ENCODE measurements at places on chromosomes 5 and 9.

DNA sequence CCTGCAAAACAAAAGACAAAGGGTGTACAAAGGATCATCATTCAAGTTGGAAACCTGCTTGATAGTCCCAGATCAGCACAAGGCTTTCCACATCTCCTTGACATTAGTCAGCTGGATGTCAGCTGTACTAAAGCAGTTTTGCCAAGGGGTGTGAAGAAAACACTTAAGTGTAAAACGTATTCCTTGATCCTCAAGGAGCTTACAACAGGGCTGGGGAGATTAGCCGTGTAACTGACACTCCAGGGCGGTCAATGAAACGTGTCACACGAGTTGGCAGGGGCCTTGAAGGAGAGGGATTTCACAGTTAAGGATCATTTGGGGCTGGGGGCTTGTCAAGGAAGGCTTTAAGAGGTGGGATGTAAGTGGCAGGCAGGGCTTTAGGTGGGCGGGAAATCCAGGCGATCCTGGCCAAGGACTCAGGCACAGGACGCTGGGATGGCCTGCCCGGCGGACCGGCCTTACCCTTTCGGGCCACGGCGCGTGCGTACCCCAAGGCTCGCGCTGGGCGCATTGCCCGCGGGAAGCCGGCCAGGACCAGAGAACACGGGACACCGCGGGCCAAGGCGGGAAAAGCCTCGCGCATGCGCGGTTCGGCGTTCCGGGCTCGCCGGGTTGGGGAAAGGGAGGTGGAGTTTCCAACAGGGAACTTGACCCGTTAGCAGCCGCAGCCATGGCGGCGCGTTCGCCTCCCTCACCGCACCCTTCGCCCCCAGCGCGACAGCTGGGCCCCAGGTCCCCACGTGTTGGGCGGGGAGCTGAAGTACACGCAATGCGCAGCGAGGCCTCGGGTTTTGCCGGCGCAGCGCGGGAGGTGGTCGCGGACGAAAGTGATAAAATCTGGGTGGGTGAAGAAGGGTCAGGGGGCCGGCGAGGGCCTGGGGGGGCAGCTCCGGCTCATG lies at the start of gene CNTLN:
Gene CNTLN, plus strand, starts transcription at position 645 of the 899 bp plus-strand sequence. Its CDS starts 26 bp downstream, at position 671.
- DNase-seq, result peak; percentile 66

DNA sequence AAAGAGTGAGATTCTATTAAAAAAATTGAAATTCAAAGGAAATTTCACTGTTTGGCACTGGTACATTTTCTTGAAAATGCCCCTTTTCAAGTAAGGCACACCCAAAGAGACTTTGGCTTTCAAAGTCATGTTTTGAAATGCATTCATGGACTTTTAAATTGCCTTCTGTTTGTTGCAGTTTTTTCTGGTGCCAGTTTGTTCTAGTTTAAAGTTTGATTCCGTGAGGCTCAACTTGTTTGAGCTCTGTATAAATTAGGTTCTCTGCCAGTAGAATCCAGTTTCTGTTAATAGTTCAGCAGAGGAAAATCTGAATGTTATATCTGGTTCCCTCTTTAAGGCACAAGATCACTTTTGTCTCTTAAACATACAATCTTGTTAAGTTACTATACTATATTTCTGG lies 16.4 kb downstream of the ATP6V0E1 start:
- no peak for DNase-seq

DNA sequence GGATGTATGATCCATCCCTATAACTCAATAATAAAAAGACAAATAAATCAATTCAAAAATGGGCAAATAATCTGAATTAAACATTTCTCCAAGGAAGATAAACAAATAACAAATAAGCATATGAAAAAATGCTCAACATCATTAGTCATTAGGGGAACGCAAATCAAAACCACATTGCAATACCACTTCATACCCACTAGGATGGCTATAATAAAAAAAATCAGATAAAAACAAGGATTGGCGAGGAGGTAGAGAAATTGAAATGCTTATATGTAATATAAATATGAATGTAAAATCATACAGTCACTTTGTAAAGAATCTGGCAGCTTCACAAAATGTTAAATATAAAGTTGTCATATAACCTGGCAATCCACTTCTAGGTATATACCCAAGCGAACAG lies 52.3 kb upstream of the TBCA start:
- DNase-seq, result no peak

DNA sequence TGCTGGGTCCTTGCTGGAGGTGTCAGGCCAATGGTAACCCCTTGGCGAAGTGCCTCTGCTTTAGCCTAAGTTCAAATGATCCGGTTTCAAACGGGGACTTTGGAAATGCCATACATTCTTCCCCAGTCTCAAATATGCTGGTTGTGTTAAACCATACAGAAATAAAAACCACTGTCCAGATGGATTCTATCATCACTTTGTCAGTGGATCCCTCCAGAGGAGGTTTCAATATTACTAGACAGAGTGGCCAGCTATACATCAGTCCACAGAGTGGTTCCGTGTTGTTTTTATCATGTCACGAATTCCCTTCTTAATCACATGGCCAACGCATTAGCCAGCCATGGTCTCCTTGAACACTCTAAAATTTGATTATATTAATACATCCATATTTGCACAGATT lies 7.3 kb upstream of the RANBP17 start:
- no peak for DNase-seq

- DNase-seq, result no peak
Measured at GRCh38 chr9:113409883-113410206, 630 bp downstream of the POLE3 start.

DNA sequence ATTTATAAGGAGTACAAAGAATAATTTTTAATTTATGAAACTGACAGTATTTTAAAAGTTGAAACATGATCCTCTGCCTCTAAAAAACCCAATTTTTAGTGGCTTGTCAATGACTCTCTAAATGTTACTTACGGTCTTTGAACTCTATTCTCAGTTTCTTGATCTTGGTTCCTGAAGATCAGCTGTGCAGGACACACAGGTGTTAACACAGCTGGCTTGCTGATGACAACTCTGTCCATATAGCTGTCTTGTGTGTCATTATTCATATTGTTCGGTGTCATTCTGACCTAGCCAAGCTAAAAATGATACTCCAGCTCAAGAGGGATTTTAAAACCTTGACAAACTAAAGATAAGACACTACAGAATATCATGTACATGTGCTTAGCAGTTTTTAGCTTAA lies 314.5 kb downstream of the CCDC171 start:
- DNase-seq, result no peak

- no peak for DNase-seq
Measured at GRCh38 chr5:169706758-169707450, 69.8 kb downstream of the DOCK2 start.

GRCh38 chr5:131983244-131983771 lies 28.1 kb downstream of the ACSL6 start:
- DNase-seq, result no peak

GRCh38 chr5:172373680-172374079 lies 80.6 kb downstream of the SH3PXD2B start:
- no peak for DNase-seq

DNA sequence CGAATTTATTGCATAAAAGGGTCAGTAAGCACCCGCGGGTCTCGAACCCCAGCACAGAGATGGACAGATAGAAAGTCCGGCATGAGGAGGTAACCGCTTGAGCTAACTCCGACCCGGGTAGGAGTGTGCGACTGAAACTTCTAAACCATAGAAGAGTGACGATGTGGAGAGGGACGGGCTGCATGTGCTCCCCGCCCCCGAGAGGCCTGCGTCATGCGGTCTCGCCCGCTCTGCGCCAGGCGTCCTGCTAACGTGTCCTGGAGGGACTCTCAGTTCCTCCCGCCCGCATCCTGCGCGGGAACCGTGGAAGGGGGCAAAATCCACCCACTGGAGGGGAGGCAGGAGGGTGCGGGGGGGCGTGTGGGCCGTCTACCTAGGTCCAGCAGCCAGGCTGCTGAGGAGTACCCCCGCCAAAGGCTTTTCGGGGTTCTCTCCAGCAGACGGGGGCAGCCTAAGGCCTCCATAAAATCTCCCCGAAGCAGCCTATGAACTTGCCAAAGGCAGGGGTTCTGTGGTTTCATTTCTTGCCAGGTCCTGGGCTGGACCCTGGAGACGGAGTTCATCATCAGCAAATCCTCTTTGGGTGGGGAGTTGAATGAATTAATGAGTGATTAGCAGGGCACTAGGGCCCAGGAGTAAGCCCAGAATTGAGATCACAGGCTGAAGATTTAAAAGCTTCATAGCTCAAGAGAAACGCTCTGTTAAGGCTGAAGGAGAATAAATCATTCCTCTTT lies 51.9 kb downstream of the TGFBI start:
- peak; percentile 19 for DNase-seq

- DNase-seq, result no peak
Measured at GRCh38 chr5:65066387-65067146, 297.8 kb downstream of the CWC27 start.

DNA sequence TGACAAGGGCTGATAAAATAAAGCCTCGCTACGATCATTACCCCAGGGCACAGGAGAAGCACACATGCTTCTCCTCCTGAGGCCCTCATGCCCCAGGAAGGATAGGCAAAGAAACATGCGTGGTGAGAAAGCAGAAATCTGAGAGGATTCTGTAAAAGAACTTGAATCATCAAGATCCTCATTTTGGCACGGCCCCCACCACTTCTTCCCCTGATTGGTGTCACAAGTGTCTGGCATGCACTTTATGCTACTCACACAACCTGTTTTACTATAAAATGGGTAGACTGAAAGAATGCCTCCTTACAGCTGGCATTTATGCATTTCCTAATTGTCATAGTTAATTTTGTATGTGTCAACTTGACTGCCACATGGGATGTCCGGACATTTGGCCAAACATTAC lies 32.1 kb downstream of the PCA3 start:
- DNase-seq, result no peak

DNA sequence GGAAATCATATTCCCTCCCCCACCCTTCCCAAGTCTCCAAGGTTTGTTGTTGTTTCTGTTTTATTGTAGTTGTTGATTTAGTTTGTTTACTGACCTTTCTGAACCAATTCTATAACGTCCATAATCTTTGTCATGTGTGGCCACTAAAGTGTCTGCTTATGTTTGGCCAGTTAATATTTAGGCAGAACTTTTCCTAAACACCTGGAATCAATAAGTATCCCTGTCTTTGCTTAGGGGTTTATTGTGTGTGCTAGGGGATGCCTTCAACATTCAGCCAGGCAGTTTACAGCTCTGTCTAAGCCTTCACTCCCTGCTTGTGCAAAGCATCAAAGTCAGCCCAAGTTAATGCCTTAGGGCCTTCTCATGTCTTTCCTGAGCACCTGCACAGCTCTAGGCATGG lies 16.9 kb upstream of the LECT2 start:
- no peak for DNase-seq

DNA sequence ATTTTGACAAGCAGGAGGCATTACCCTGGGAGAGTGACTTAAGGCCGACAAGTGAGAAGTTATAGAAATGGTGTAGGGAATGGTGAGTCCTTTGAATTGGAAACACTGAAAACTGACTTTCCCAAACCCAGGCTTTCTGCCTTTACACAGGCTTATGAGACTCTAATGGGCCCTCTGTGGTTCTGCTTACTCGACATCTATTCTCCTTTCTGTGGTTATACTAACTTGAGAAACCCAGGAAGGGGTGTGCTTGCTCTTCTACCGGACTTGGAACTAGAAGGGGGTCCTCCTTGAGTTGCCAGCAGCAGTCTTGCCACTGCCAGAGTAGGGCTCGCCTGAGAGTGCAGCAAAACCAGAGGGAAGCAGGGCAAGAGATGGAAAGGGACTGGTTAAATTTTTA lies 63.3 kb downstream of the FYB1 start:
- no peak for DNase-seq

- no peak for DNase-seq
Measured at GRCh38 chr5:132370181-132370970, 866 bp downstream of the SLC22A5 start.

GRCh38 chr5:108813673-108814072 lies 66.0 kb downstream of the FER start:
- no peak for DNase-seq

GRCh38 chr5:143758750-143759149 lies 53.2 kb upstream of the HMHB1 start:
- DNase-seq, result no peak

GRCh38 chr5:32283539-32284377 lies 29.0 kb downstream of the MTMR12 start:
- no peak for DNase-seq

GRCh38 chr5:169280286-169280685 lies 20.7 kb downstream of the SLIT3 start:
- no peak for DNase-seq

GRCh38 chr9:8717146-8717545 lies 917.6 kb upstream of the DMAC1 start:
- no peak for DNase-seq

GRCh38 chr5:57937025-57937424 lies 454.4 kb upstream of the ACTBL2 start:
- DNase-seq, result no peak

- no peak for DNase-seq
Measured at GRCh38 chr9:98172604-98173003, 19.8 kb downstream of the CORO2A start.

DNA sequence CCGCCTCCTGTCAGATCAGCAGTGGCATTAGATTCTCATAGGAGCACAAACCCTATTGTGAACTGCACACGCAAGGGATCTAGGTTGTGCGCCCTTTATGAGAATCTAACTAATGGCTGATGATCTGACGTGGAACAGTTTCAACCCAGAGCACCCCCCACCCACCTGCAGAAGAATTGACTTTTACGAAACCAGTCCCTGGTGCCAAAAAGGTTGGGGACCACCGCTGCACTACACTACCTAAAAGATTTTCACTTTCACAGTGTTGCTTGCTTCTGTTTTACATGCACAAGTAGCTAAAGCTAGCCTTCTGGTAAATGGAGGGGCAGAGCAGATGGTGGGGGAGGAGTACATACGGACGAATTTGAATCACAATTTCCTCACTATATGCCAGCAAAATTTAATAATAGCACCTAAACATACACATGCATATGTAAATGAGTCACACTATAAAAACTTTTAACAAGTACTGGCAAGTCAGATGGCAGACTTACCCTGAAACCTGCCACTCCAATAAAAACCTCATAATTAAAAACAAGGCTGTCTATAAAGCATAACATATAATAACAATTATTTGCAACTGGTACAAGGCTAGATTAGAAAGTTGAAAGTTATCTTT lies 24.0 kb upstream of the CDKN2B start:
- DNase-seq, result no peak

- DNase-seq, result no peak
Measured at GRCh38 chr9:26673261-26673660, 219.3 kb downstream of the CAAP1 start.

GRCh38 chr9:4618700-4619099 lies 43.4 kb upstream of the PLPP6 start:
- no peak for DNase-seq

DNA sequence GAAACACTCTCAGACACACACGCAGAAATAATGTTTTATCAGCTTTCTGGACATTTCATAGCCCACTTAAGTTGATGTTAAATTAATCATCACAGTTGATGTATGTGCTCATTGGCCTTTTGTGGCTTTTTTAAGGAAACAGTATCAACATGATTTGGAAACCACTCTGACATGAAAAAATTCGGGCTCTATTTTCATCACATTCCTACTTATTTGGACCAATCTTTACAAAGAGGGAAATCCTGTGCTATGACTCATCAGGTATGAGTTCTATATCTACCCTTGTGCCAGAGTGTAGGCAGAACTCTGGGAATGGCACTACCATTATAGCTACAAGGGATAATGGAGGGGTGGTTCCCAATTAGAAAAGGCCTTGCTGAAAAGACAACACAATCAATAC lies 388.4 kb upstream of the PTGER4 start:
- no peak for DNase-seq

GRCh38 chr5:126920291-126920690 lies 110.1 kb downstream of the MARCHF3 start:
- no peak for DNase-seq
